Vagina (tissue), 2 donors: ENCODE measurements at places on chromosomes 11 and 22. TPM values are rescaled to one million over a fixed set of nuclear protein-coding genes. Genes with fewer than 3 reads are reported as not detected.

- H3K36me3 ChIP-seq: no peaks in the 10 kb centered on the region
- H3K4me1 ChIP-seq: peaks cover 33% of the 10 kb centered on the region
- no peaks in the 10 kb centered on the region for H3K27me3 ChIP-seq
- H3K27ac ChIP-seq: no peak overlapping the region
Observed at GRCh38 chr22:20559174-20559760, 51.9 kb downstream of the MED15 start.

DNA sequence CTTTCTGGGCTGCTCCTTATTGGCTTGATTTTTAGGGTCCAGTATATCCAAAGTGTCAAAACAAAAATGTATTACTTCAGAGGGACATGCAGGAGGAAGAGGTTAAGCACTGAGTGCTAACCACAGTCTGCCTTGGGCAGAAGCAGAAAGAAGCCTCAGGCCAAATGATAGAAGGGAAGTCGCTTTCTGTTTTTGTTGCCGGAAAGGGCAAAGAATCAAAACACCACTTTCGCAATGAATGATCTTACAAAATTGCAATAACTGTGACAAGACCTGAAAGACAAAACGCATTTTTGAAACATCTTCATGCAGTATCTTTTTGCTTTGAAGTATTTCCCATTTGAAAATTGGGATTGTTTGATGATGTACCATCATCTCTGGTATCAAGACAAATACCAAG lies 70.1 kb upstream of the PICALM start:
- no peaks in the 10 kb centered on the region for H3K36me3 ChIP-seq
- H3K27me3 ChIP-seq: no peaks in the 10 kb centered on the region
- H3K4me3 ChIP-seq: no peak overlapping the region
- DNase-seq: no peak
- no peaks in the 10 kb centered on the region for H3K4me1 ChIP-seq

DNA sequence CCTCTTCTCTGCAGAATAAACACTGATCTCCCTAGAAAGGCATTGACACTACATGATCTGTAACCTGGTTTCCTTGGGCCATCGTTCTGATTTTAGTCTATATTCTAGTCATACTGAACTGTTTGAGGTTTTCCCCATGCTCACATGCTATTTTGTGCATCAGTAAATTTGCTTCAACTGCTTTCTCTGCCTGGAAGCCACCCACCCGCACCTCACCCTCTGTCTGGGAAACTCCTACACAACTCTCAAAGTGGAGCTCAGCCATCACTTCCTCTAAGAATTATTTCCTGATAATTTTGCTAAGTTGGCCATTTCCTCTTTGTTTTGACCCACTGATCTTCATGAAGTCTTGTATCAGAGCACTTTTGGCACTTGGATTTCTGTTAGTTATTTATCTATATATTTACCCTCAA lies 36.1 kb downstream of the MMP20 start:
- no peak overlapping the region for H3K4me3 ChIP-seq
- H3K4me1 ChIP-seq: no peaks in the 10 kb centered on the region
- no peak for DNase-seq
- H3K36me3 ChIP-seq: no peaks in the 10 kb centered on the region
- no peaks in the 10 kb centered on the region for H3K27me3 ChIP-seq
- H3K27ac ChIP-seq: no peak overlapping the region

DNA sequence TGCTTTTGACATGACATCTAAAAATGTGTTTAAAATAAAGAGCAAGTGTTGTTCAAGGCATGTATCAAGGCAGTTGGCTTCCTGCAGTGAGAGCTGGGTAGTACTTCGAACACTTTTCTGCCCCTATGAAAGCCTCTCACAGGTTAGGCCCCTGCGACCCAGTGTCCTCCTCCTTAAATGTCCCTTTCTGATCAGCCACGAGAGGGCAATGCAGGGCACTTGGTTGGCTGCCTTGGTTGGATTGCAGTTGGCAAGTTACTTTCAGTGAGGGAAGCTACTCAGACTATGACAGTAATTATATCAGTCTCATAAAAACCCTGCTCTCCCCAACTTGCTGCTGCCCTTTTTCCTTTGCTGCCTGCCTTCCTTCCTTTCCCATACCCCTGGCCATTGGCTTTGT lies 743.8 kb downstream of the NTM start:
- no peaks in the 10 kb centered on the region for H3K27me3 ChIP-seq
- no peak overlapping the region for H3K27ac ChIP-seq
- H3K4me1 ChIP-seq: no peaks in the 10 kb centered on the region
- H3K36me3 ChIP-seq: no peaks in the 10 kb centered on the region
- H3K4me3 ChIP-seq: no peak overlapping the region

GRCh38 chr11:80815752-80816453 lies 1375.1 kb upstream of the TENM4 start:
- no peaks in the 10 kb centered on the region for H3K36me3 ChIP-seq
- no peak for DNase-seq
- H3K4me1 ChIP-seq: no peaks in the 10 kb centered on the region
- no peaks in the 10 kb centered on the region for H3K27me3 ChIP-seq
- H3K27ac ChIP-seq: no peak overlapping the region

DNA sequence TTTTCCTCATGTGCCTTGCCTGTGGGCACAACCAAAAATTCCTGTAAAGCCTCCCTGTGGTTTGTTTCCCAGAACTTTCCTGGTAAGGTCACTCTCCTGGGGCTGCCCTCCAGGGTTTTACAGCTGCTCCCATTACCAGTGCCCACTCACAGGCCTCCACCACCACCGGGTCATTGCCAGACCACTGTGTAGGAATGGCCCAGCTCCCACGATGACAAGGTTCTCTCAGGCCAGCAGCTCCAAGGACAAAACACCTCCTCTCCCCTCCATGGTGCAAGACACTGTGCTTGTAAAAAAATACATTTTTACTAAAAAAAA lies 96.1 kb upstream of the AKIP1 start:
- no peak for DNase-seq
- no peaks in the 10 kb centered on the region for H3K36me3 ChIP-seq
- peaks cover 35% of the 10 kb centered on the region for H3K4me1 ChIP-seq
- no peak overlapping the region for H3K4me3 ChIP-seq
- H3K27ac ChIP-seq: no peak overlapping the region
- H3K27me3 ChIP-seq: no peaks in the 10 kb centered on the region

DNA sequence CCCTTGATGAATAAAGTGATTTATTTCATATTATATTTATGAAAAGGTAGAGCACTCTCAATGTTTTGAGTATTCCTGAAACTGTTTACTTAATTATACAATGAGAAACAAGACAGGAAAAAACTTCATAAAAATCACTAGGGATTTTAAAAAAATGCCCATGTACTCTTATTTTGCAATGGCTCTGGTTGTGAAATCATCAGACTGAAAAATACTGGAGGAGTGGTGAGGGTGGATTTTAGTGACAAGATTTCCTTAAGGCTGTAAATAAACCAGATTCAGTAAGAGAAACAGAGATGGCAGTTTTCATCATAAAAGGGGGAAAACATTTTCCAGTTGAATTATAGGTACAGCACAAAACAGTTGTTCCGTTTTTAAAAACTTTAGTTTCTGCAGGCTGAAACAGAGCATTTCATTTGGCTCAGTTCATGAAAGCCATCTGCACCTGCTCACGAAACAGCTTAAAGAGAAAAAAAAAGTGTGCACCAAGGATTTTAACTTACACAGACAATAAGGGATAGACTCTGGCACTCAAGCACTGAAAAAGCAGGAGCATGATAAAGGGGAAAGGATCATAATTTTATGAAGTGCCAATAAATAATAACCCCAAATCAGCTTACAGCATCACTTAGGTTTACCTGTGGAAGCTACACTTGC lies 100.7 kb downstream of the MAML2 start:
- H3K4me1 ChIP-seq: peaks cover 46% of the 10 kb centered on the region
- H3K27ac ChIP-seq: peak overlapping the region; percentile 81
- peak overlapping the region; percentile 31 for H3K4me3 ChIP-seq
- H3K36me3 ChIP-seq: no peaks in the 10 kb centered on the region

GRCh38 chr11:31796499-31797189 lies 14.5 kb downstream of the PAX6 start:
- peak; percentile 49 for DNase-seq
- peaks cover 16% of the 10 kb centered on the region for H3K27me3 ChIP-seq
- H3K27ac ChIP-seq: no peak overlapping the region
- no peaks in the 10 kb centered on the region for H3K36me3 ChIP-seq

DNA sequence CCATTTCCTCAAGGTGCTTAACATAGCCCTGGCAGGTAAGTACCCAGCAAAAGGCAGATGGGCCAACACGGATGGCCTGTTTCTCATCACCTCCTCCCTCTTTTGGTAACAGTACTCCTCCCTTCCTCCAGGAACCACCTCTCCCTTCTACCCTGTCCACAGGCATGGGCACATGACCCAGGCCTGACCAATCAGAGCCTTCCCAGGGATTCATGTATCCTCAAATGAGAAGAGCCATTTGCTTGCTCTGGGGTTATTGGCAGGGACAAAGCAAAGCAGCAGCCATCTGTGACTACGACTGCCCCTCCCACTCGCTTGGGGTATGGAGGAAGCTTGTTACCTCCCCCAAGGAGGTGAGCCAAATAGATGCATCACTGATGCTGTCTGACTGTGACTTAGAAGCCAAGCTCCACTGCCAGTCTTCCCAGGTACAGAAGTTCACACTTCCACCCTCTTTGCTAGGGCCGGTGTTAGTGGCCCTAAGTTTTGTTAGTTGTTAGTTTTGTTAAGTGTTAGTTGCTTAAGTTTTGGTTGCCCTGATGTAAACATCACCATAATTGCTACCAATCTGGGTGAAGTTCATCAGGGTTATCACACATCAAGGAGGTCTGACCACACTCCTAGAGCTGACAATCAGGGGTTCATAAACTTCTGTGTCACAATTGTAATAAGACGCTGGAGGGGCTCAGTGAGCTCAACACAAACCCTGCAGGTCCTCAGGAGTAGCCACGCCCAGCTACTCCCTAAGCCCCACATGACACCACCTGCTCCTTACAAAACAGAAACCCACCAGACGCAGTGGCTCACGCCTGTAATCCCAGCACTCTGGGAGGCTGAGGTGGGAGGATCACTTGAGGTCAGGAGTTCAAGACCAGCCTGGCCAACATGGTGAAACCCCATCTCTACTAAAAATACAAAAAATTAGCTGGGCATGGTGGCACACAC lies 57.3 kb downstream of the ARFGAP3 start:
- DNase-seq: no peak
- H3K4me1 ChIP-seq: no peaks in the 10 kb centered on the region
- H3K4me3 ChIP-seq: no peak overlapping the region
- no peaks in the 10 kb centered on the region for H3K27me3 ChIP-seq
- no peak overlapping the region for H3K27ac ChIP-seq

DNA sequence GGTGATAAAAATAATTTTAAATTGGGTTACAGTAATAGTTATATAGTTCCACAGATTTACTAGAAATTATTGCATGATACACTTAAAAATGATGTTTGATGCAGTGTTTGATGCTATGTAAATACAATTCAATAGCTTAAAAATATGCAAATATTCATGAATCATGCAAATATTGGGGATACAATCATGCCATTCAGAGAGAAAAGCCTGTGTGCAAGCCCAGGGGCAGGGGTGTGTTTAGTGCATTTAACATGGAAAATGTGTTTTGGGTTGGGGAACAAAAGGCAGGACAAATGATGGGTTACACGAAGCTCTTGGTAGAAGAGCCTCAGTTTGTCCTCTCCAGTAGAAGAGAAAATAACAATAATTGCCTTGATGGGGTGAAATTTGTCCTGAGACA lies 6.0 kb downstream of the TRIM22 start:
- H3K27me3 ChIP-seq: no peaks in the 10 kb centered on the region
- no peak overlapping the region for H3K4me3 ChIP-seq
- no peaks in the 10 kb centered on the region for H3K36me3 ChIP-seq

- H3K4me3 ChIP-seq: no peak overlapping the region
- no peak overlapping the region for H3K27ac ChIP-seq
- peaks cover 8% of the 10 kb centered on the region for H3K27me3 ChIP-seq
- DNase-seq: peak; percentile 37
Observed at GRCh38 chr22:26172389-26172990, 3.2 kb downstream of the SEZ6L start.

DNA sequence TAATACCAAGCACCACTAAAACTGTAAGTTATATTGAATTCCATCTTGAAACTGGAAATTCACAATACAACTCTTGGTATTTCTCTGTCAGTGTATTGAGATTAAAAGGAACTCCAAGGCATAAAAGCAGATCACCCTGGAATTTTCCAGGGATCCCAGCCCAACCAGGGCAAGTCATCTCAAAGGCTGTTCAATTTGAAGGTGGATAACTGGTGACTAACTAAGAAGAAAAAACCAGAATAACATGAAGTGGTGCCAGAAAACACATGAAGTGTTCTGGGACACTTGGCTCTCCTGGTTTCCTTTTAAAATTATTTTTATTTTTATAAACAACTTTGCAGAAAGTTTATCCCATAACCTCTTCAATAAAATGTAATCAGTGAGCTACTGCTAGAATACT lies 7.8 kb upstream of the BMAL1 start:
- H3K36me3 ChIP-seq: no peaks in the 10 kb centered on the region
- no peaks in the 10 kb centered on the region for H3K27me3 ChIP-seq
- DNase-seq: no peak
- peaks cover 6% of the 10 kb centered on the region for H3K4me1 ChIP-seq

DNA sequence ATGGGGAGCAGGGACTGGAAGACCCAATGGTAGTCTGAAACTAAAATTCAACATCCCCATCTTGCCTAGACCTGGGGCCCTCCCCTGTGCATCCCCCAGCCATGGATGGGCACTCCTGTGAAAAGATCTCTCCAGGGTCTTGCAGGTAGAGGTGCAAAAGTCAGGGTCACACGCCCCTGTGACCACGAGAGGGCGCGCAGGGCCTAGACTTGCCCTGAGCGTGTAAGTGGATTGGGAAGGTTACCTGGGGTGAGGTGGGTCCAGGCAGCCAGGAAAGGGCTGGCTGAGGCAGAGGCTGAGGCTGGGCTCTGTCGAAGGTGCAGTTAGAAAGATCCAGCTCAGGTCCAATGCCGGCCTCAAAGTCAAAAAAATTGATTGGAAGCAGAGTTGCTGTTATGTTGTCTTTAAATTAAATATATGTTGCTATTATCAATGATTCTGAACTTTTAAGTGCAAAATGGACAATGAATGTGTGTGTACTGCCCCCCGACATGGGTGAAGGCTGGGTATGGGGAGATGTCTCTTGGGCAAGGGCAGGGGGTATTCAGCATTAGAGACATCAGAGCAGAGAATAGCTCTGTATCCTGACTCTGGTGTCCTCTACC lies 4.8 kb upstream of the POU2F3 start:
- H3K36me3 ChIP-seq: no peaks in the 10 kb centered on the region
- H3K27ac ChIP-seq: no peak overlapping the region
- no peak overlapping the region for H3K4me3 ChIP-seq

TTC28 gene
- 41.7 TPM for total RNA-seq

RIC3 gene
- 17.7 TPM for total RNA-seq

JHY gene
- total RNA-seq: 7.6 TPM

PANX3 gene
- not detected for total RNA-seq

ENTHD1 gene
- total RNA-seq: not detected

CSF2RB gene
- total RNA-seq: 4.2 TPM

FAM181B gene
- total RNA-seq: 0.49 TPM

PGR gene
- total RNA-seq: 34.4 TPM

TRPM5 gene
- total RNA-seq: not detected

OR5B21 gene
- total RNA-seq: not detected

SYTL2 gene
- 17.4 TPM for total RNA-seq

NCF4 gene
- 37.6 TPM for total RNA-seq

KCNE3 gene
- total RNA-seq: 5.2 TPM

ANGPTL5 gene
- total RNA-seq: not detected
